Fibroblast of pulmonary artery (primary cell): ENCODE measurements at places on chromosomes 2 and 18.

DNA sequence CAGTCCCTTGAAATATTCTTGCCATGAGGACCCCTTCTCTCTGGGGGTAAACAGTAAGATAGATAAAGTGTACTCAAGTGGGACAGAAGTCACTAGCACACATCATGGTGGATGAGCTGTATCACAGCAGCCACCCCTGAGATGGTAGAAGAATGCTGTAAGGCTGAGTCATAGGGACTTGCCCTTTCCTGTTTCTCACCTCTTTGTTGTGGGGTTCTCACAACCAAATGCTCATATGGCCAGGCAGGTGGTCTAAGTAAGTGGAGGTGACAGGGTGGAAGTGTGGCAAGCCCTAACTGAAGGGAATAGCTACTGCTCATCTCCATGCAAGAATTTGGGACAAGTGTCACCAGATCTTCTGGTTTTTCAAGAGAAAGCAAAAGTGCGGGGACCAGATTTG, 202.7 kb upstream of the SLC14A2 start:
- no peak for DNase-seq

DNA sequence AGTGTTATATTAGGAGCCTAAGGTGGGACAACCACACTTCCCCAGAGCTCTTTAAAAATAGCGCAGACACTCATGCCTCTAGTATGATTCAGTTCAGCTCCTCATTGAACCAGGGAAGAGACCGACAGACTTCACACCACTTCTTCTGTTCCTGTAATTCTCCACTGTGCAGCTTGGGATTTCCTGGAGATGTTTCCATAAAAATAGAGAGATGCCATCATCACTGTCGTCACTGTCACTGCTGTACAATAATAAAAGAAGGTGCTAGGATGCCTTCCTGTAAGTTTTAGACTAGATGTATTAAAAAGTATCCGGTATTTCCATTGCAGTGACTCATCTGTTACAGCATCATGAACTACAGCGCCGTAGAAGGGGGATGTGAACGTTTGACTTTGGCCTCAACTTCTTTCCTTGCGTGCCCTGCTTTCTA, 110.9 kb downstream of the FAM210A start:
- no peak for DNase-seq

DNA sequence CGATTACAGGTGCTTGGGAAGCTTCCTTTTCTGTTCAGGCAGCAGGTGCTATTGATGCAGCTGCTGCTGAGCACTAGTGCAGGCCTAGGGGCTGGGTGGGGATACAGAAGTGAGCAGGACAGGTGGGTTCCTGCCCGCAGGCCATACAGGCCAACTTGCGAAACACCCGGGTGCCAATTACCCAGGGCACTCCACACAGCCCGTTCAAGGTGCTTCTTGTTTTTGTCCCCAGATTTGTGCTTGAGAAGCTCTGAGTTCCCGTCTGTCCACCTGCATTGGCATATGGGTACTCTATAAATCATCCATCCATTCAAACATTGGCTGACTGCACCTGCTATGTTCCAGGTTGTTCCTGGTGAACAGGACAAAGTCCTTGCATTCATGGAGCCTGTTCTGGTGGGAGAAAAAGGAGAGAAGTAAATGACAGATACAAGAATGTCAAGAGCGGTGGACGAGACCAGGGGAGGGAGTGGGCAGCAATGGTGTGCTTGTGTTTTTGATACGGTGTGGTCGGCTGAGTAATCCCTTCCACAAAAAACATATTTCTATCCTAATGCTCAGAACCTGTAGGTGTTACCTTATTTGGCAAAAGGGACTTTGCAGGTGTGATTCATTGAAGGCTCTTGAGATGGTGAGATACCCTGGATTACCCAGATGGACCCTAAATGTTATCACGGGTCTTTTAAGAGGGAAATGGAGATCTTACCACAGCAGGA, 31.4 kb downstream of the SH3BP4 start:
- no peak for DNase-seq

DNA sequence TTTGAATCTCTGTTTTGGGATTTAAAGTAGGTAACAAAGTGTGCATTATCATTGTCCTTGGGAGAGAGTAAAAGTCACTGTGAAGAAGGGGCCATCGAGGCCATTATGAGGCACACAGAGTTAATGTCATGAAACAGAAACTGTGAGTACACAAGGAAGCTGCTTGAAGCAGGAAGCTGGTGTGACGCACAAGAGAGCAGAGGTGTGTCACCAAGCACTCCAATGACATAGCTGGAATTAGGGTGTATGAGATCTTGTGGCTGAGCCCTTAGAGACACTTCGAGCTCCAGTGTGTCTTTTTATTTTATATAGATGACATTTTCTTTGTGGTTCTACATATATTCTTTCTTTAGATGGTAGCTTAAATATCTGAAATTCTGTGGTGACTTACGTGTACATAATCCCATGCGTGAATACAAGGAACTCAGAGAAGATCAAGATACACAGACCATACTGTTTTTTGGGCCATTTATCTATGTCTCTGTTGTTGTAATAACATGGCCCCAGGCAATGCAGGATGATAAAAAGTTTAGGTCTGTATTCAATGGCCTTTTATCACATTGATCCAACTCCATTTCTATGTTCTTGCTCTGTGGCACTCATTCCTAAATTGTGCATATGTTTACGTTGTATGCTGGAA, 164.7 kb upstream of the FAM98A start:
- DNase-seq = no peak

DNA sequence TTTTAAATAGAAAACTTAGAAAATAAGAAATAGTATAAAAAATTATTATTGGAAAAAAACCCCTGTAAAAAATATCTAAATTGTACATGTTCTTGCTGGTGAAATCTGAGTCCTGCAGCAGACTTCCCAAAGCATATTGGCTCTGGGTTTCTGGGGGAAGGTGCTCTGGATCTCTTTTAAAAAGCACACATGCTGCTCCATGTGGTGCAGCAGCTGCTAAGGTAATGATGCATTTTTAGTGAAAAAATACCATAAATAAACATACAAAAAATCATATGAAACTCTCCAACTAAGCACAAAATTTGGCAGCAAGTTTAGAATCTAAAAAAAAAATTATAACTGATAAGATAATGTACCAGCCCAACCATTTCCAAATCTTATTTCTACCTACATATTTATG, 216.5 kb downstream of the GPD2 start:
- no peak for DNase-seq

DNA sequence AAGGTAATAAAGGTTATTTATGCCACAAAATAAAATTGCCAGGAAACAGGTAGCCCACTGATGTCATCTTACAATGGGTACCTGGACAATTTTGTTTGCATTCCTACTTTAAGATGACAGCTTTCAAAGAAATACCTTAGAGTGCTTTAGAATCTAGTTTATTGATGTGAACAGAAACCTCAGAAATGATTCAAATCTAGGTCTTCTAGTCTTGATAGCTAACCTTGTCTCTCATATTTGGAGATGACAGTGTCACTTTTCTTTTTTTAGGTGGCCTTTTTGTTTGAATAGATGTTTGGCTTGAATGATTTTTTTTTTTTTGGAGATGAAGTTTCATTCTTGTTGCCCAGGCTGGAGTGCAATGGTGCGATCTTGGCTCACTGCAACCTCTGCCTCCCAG, 69.1 kb downstream of the PIK3C3 start:
- DNase-seq = no peak

DNA sequence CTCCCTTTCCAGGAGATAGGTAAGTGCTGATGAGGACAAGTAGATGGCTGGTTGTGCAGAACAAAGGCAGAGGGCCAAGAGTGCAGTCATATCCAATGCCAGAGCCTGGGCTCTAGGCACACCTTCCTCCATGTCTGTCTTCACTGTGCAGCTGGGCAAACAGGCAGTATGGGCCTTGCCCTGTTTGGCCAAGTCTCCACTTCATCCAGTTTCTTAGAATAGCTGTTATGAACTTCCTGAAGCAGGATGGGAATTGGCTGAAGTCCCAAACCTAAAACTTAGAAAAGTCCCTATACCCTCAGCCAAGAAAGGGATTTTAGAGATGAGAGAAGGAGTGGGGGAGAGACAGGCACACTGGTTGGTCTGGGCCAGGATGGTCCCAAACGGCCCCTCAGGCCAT, 37.5 kb upstream of the CYP26B1 start:
- peak; percentile 36 for DNase-seq

DNA sequence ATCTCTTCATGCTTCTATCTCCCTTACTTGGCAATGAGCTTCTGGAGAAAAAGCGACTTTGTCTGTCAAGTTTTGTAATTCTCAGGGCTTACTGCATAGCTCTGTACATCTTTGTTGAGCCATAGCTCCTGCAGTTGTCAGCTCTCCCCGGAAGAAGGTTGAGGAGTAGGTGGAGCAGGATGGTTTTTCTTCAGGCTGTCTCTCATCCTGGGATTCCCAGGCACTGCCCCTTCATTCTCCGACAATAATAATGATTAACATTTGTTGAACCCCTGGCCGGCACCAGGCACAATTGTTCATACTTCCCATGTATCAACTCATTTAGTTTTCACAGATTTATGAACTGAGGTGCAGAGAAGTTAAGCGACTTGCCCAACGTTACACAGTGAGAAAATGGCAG, 23.5 kb upstream of the RHOB start:
- DNase-seq = no peak

- no peak for DNase-seq
These were observed 301.8 kb upstream of the ID2 start for GRCh38 chr2:8380026-8380425.

DNA sequence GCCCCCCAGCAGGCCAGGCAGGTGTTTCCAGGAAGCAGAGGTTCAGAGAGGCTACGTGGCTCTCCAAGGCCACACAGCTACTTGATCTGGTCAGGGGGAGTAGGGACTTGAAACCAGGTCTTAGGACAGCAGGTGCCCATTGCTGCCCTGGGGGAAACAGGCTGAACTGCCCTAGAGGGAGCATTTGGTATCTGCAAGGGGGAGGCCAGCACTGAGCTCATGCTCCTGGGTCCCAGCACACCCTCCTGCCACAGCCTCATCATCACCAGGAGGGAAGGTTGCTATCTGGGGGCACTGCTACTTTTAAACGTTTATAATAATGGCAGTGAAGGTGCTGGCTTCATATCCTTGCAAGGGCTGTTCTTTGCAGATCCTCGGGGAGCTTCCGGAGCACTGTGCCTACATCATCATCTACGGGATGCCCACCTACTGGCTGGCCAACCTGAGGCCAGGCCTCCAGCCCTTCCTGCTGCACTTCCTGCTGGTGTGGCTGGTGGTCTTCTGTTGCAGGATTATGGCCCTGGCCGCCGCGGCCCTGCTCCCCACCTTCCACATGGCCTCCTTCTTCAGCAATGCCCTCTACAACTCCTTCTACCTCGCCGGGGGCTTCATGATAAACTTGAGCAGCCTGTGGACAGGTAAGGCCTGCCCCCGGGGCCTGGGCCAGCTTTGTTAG, 36.1 kb downstream of the ABCG8 start:
- DNase-seq = no peak

DNA sequence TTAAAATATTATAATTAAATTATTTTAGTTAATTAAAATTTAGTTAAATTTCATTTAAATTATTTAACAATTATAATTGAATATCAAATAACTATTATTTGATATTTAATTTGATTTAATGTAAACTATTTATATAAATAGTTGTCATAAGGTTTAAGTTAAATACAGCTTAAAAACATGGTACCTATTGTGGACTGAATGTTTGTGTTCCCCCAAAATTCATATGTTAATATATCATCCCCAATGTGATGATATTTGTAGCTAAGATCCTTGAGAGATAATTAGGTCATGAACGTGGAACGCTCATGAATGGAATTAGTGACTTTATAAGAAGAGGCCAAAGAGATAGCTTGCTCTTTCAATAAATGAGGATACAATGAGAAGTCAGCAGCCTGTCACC, 505.7 kb upstream of the LRATD1 start:
- DNase-seq = no peak

DNA sequence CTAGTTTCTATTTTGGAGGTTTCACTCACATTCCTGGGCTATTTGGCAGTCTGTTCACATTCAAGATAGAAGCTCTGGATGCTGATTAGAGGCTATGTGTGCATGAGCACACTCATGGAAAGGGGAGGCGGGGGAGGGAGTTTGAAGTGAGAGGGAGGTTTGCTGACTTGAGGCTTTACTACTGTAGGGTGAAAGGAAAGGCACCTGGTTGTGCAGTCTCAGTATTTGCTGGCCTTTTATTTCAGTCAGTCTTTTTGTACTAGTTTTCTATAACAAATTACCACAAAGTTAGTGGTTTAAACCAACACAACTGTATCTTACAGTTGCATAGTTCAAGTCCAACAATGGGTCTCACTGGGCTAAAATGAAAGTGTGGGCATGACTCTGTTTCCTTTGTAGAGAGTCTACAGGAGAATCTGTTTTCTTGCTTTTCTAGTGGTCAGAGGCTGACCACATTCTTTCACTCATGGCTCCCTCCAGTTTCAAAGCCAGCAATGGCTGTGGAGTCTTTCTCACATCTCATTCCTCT, 47.7 kb upstream of the NR4A2 start:
- DNase-seq = no peak

GRCh38 chr2:120971866-120972265, 236.2 kb downstream of the GLI2 start:
- no peak for DNase-seq

- peak; percentile 96 for DNase-seq
These were observed 56.2 kb downstream of the ITSN2 start for GRCh38 chr2:24304098-24304497.

GRCh38 chr2:233242231-233242927, 9.1 kb upstream of the ATG16L1 start:
- DNase-seq = peak; percentile 41

DNA sequence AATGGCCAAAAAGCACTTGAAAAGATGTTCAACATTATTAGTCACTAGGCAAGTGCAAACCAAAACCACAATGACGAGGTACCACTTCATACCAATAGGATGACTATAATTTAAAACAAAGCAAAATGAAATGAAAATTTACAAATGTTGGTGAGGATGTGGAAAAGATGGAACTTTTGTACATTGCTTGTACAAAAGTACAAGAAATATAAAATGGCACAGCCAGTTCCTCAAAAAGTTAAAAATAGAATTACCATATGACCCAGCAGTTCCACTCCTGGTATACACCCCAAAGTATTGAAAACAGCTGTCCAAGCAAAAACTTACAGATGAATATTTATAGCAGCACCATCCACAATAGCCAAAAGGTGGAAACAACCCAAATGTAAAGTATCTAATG, 107.8 kb upstream of the XPO1 start:
- peak; percentile 68 for DNase-seq
